ENCODE measurements at places on chromosomes 1 and 21.

GRCh38 chr1:215243345-215244054 lies 161.0 kb downstream of the KCNK2 start:
- DNase-seq, result no peak

- no peak for DNase-seq
Measured at GRCh38 chr1:24566236-24566867, 10.5 kb downstream of the NCMAP start.

DNA sequence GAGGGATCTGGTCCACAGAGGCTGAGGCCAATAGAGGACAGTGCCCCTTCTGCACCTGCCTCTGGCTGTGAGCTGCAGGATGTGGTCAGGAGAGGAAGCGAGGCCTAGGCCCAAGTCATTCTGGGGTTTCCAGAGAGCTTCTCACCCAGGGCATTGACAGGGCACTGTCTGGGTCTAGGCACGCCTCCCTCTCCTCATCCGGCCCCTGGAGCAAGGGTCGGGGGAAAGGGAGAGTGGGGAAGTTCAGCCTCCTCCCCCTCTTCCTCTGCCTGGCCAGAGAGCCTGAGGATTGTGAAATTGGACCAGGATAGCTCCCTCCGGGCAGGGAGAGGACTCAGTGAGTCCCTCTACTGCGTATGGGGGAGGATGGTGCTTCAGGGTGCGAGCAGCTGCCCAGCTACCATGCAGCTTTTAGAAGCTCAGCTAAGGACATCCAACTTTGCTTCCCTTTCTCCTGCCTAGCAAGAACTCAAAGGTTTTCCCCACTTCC lies 6.3 kb upstream of the INAVA start:
- peak; percentile 75 for DNase-seq

DNA sequence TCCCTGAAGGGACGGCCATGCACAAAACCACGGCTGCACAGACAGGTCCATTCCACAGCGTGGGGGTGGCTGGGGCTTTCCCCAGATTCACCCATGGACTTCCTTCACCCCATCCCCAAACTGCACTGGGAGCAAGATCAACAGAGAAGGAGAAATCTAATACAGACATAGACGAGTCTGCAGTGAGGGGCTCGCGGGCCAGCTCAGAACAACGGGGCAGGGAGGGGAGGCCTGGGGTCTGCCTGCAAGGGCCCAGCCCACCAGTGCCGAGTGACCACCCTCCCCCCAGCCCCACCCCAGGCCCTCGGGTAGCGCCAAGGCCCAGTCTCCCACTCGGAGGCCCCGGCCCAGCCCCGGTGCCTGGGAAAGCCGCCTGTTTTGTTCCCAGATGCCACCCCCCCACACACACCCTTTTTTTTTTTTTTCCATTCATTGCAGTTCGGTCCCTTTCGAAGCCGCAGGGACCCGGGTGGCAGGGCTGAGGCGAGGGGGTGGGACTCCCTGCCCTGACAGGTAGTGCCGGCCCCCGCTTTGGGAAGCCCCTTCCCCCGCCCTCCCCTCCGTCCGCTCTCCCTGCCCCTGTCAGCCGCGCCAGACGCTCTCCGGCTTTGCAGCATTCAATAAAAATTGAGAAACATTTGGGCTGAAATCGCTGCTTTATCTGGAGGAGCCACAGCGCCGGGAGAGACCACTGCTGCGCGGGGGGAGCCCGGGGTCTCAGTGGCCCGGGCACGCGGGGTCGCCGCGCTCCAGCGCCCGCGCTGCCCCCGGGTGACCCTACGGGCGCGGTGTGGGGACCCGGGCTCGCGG lies 543 bp upstream of the EPHB2 start:
- no peak for DNase-seq

- DNase-seq, result no peak
Measured at GRCh38 chr1:193418745-193419058, 232.3 kb upstream of the B3GALT2 start.

Data from natural killer cell (primary cell).